Cortex of kidney (tissue), 1 donor: ENCODE measurements at places on chromosomes 7 and 10.

- no peak for DNase-seq
Observed at GRCh38 chr10:25176421-25176968, 1.7 kb downstream of the GPR158 start.

DNA sequence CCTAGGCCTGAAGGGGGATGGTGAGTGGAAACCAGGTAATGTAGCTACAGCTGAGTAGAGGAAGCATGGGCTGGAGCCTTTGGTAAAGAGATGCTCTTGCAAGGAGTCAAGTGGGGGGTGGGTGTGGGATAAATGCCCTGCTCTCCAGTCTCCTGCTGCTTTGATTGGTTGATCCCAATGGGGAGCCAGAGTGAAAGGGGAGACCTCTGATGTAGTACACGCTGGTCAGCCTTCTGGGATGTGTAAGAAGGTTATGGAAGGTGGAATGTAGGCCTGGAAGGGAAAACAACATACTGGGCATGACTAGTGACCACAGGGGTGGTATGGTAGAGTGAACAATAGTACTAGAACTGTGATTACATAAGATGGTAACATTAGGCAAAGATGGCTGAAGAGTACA, 44.3 kb downstream of the TET1 start:
- no peak for DNase-seq

DNA sequence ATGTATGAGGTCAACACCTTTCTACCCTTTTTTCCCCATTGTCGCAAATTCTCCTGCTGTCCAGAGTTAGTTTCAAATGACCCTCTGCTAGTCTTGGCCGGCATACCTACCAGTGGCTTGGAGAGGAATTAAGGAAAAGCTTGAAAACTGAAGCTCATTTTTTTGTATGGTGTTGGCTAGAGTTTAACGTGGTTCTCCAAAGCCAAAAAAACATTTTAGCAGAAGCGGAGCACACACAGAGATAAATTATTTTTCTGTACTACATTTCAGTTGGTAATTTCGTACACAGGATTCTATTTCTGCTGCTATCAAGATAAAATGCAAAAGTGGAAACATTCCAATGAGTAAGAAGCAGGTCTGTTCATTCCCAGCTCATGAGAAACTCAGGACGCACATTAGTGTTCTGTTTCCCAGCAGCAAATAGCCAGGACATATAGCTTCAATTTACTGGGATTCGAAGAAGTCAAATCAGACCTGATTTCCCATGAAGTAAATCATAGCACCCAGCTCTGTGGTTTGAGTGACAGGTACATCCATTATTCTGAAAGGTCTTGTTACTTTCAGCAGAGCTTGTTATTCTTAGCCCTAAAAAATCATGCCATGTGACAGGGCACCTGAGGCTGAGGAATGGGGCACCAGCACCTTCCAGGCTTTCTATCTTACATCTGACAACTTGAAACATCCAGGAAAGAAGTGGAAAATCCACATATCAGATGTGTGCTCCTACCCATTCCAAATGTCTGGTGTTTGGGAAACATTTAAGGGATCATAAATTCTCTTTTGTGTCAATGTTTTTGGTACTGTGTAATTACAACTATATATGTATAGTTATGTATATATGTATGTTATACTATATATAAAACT, 215.9 kb upstream of the C7orf33 start:
- no peak for DNase-seq

GRCh38 chr10:130479146-130479545, 343.0 kb downstream of the GLRX3 start:
- no peak for DNase-seq

DNA sequence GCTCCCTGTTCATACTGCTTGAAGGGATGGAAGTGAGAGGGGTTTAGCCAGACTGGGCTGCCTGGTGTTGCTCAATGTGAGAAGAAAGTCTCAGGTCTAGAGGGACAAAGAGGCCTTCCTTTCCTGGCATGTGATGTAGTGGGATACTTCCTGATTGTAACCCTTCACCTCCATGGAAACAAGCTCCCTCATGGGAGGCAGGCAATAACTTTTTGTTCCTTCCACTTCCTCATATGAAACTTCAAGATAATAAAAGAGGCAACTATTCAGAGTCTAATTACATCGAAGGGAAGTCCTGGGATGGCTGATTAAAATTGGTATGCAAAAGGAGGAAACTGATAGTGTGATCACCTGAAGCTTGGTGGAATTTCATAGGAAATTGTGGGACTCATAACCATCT, 84.1 kb upstream of the ETV1 start:
- no peak for DNase-seq

- no peak for DNase-seq
Observed at GRCh38 chr7:37945336-37945735, 24.9 kb downstream of the EPDR1 start.

GRCh38 chr10:11698691-11699549, 43.3 kb upstream of the ECHDC3 start:
- no peak for DNase-seq

DNA sequence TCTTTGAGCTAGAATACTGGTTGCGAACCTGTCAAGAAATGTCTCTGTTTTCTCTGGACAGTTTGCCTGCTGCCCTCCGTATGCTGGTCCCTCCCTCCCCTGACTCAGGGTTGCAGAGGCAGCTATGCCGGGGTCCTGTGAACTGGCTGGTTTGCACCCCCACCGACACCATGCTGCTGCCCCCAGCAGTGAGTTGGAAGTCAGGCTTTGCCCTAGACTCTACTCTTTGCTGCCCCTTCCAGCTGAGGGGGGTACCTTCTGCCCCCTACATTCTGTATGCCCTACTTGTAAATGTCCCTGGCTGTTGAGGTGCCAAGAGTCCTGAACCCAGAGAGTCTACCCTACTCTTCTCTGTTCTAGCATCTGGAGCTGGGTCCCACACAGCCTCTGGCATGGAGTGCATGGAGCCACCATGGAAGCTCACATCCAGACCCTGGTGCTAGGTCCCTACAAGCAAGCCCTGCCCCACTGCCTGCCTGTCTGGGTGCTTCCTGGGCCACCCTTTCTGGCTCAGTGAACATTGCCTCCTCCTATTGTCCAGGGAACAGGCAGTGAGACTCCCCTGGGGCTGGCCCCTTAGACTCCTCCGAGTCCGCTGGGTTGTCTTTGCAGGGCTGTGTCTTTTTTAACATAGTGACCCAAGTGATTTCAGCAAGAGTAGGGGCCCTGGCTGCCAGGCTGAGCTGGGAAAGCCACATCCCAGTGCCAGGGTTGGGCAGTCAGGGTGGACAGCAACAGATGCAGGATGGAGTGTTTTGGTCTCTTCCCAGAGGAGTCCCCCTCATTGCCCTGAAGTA, 138.9 kb downstream of the ADCY1 start:
- no peak for DNase-seq

- DNase-seq = no peak
Observed at GRCh38 chr10:94205396-94205831, 157.3 kb downstream of the NOC3L start.

DNA sequence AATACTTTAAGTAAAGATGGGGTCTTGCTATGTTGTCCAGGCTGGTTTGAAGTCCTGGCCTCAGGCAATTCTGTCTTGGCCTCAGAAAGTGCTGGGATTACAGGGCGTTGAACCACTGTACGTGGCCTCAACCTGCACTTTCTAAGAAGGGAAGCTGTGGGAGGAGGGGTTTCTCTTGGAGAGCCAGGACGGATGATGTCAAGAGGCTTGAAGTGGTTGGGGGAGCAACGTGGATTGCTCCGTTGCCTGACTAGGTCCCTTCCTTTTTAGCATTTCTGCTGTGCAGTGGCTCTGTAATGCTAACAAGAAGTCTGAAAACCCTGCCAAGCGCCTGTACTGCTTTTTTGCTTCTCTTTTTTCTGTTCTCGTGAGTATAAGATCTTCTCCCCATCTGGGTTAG, 7.2 kb downstream of the BUD23 start:
- no peak for DNase-seq

GRCh38 chr7:139893999-139894398, 64.9 kb downstream of the TBXAS1 start:
- DNase-seq = no peak

GRCh38 chr10:30997536-30998235, 34.0 kb downstream of the ZNF438 start:
- no peak for DNase-seq

- no peak for DNase-seq
Observed at GRCh38 chr10:22544325-22545068, 169.9 kb downstream of the PIP4K2A start.

DNA sequence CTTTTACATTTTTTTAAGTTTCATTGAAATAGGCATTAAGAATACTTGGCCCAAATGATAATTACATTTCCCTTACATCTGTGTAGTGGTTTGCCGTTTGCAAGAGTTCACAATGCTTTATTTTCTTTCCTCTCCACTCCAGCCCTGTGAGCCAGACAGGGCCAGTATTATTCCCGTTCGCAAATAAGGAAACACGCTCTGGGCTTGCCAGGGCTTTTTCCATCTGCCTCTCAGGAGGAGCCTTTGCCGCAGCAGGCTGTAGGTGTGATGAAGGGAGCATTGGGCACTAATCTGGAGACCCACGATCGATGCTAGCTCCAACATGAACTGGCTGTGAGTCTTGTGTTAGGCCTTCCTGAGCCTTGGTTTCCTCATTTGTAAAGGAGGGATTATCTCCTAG, 154.4 kb downstream of the GALNT17 start:
- no peak for DNase-seq

GRCh38 chr7:114821030-114821900, 100.6 kb upstream of the MDFIC start:
- no peak for DNase-seq

DNA sequence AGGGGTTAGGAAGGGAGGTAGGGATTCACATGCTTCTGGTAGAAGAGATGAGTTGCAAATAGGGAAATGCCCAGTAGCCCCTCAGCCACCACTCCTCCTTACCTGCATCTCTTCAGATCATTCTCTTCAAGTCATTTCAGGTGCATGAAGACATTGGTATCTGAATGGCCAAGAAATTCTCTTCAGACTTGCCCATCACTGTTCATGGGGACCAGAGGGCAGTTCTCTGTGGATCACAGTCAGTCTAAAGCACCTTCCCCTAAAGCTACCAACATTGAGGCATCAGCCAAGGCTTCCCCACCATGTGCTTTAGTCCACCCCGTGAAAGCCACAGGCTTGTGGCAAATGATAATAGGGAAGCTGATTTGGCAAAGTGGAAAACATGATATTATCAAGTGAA, 319.4 kb upstream of the ZNF32 start:
- no peak for DNase-seq

- DNase-seq = no peak
Observed at GRCh38 chr10:76311752-76312636, 880.6 kb downstream of the LRMDA start.

GRCh38 chr7:132095111-132095765, 481.0 kb downstream of the PLXNA4 start:
- no peak for DNase-seq

DNA sequence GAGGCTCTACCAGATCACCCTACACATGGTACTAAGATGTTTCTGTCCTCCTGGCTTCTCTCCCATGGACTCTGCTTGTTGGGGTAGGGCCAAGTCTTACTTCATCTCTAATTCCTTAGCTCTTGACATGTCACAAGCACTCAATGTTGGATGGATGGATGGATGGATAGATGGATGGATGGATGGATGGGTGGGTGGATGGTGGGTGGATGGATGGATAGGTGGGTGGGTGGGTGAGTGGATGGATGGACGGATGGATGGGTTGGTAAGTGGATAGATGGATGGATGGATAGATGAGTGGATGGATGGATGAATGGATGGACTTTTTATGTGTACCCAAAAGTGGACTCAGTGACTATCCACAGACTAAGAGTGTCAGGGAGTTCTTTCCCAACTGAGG, 28.5 kb downstream of the HSPA12A start:
- no peak for DNase-seq

DNA sequence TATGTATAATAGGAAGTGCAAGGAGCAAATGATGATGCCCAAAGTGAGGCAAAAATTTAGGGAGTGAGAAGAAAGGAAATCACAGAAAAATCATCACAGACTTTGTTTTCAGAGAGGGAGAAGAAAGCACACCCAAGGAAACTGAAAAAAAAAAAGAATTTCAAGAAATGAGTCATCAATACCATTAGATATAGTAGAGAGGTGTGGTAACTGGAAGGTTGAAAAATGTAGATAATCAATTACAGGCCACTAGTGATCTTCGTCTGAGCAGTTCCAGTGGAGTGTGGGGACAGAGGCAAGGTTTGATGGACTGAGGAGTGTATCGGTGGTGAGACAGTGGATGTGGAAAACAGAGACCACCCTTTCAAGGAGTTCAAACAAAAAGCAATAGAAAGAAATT, 31.7 kb downstream of the ASB4 start:
- no peak for DNase-seq

- no peak for DNase-seq
Observed at GRCh38 chr7:29350351-29350750, 155.8 kb downstream of the CHN2 start.

DNA sequence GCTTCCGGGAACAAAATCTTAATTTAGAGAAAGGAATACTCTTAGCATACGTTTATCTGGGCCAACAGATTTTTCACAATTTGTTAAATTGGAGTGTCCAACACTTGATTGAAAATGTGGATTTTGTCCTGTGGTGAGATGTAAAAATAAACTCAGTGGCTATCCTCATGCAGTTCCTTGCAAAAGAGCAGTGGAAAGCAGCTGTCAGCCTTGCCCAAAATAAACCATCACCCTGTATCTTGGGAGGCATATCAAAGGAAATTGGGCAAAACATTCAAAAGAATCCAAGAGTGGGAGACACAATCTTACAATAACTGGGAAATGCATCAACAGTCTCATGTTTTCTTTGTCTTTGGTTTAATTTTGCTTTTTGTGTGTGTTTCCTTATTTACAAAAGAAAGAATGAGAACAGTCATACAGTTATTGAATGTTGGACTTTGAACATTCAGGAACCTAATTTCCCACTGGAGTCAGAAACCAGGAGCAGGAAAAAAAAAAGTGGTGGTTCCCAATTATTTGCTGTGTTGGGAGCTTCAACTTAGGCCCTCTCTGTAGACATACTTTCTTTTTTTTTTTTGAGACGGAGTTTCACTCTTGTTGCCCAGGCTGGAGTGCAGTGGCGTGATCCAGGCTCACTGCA, 44.4 kb upstream of the DGKI start:
- DNase-seq = no peak

- DNase-seq = no peak
Observed at GRCh38 chr10:91034494-91035159, 113.7 kb upstream of the ANKRD1 start.

DNA sequence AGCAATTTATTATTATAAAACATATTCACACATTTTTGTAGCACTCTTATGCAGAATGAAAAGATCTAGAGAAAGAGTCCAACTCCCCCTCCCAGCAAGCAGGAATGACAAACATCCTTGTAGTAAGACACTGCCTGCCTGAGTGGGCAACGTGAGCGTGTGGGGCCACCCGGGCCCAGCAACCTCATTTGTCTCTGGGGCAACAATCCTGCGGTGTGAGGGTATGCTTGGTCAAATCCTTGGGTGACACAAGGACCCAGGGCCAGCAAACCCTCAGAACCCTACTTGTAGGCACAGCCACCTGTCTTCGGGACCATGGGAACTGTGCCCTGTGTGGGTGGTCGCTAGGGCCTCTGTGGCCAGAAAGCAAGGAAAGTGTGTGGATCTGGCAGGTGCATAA, 10.7 kb downstream of the RHEB start:
- DNase-seq = no peak

- DNase-seq = no peak
Observed at GRCh38 chr10:11668847-11669610, 57.6 kb upstream of the USP6NL start.

- no peak for DNase-seq
Observed at GRCh38 chr10:127932521-127933270, 25.8 kb downstream of the PTPRE start.

- DNase-seq = no peak
Observed at GRCh38 chr10:116753759-116754158, 11.4 kb upstream of the HSPA12A start.
